Activated CD4-positive, alpha-beta T cell treated with anti-CD3 and anti-CD28 coated beads, Interleukin-2, Interleukin-4, amounts not matched to agents 100 ng/mL and 50 ng/mL, durations not matched to agents 16 hours and 8 hours (primary cell): ENCODE measurements at places on chromosomes 6 and 20.

- peak; percentile 72 for DNase-seq
Measured at GRCh38 chr6:150491131-150491810, 108.4 kb upstream of the PLEKHG1 start.

DNA sequence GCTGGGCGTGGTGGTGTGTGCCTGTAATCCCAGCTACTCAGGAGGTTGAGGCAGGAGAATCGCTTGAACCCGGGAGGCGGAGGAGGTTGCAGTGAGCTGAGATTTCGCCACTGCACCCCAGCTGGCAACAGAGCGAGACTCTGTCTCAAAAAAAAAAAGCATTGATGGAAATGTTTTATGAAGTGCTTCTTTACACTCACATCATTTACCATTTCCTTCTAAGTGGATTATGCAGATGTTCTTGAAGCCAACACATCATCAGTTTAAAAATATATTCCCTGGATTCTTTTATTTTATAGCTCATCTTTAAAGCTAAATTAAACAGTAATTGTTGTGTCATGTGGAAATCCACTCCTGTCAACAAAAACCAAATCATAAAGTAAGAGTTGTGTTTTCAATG is 35.9 kb upstream of the HDDC2 start:
- DNase-seq, result no peak

DNA sequence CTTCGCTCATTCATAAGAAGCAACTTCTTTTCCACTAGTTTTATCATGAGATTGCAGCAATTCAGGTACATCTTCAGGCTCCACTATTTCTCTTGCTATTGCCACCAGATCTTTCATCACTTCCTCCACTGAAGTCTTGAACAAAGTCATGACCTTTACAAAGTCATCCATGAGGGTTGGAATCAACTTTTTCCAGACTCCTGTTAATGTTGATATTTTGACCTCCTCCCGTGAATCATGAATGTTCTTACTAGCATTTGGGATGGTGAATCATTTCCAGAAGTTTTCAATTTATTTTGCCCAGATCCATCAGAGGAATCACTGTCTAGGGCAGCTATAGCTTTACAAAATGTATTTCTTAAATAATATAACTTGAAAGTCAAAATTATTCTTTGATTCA is 1.5 kb downstream of the CENPQ start:
- DNase-seq, result no peak

DNA sequence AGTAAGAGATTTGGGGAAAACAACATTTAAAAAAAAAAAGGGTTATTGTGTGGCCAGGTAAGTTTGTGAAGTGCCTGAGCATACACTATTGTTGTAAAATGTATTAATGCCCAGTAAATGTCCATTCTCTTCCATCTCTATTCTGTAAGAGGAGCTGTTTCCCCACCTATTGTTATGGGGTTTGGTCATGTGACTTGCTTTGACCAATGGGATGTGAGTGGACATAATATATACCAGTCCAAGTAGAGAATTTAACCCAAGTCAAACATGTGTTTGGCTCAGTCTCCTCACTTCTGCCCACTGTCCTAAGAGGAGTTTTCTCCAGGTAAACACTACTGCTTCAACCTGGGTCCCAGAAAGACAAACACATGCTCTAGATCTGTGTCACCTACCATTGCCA is 377.1 kb downstream of the FOXA2 start:
- DNase-seq, result no peak

- no peak for DNase-seq
Measured at GRCh38 chr20:22525821-22526220, 58.6 kb downstream of the FOXA2 start.

DNA sequence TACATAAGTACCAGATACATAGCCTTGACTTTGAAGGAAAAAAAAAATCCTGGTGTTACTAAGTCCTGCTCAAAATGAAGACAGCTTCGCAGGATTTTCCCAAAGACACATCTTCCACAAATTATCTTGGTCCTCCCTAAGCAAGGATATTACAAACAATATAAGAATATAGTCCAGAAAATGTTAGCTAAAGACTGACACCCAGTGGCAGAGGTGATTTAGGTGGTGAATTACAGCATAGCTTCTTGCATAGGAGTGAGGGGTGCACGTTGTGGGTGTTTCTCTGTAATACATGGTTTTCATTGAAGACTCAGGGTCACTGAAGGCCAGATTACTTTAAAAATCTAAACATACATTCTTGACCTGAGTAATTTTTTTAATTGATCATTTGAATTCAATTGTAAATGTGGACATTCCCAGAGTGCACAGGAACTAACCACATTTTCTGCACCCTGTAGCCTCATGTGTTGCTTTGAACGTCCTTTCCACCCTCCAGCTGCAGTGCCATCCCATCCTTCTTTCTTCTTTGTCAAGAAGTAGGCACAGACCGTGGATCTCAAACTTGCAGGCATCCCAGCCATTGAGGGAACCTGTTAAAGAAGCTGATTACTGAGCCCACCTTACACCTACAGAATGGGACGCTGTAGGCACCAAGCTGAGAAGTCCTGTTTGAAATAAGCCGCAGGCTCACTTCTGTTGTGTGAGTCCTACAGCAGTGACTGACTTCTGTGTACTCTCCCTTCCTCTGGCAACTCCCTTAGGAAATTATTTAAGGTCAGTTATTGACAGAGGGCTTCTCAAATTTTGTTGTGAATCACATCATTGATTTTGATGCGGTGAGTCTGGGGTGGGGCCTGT is 102.6 kb downstream of the PERP start:
- DNase-seq, result peak; percentile 36

DNA sequence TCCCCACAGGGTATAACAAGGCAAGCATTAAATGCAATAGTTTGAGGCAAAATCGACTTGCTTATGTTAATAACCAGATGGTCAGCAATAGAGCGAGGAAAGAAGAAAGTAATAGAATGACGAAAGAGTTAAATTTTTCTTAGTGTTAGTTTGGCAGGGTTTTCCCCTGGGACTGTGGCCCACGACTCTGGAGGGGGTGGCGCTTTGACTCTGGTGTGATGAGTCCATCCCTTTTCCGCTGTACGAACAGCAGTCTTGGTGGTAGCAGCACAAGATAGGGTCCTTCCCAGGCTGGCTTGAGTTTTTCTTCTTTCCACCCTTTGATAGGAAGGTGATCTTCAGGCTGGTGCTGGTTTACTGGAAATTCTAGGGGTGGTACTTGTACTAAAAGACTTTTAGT is 69.2 kb upstream of the GMDS start:
- DNase-seq, result no peak

DNA sequence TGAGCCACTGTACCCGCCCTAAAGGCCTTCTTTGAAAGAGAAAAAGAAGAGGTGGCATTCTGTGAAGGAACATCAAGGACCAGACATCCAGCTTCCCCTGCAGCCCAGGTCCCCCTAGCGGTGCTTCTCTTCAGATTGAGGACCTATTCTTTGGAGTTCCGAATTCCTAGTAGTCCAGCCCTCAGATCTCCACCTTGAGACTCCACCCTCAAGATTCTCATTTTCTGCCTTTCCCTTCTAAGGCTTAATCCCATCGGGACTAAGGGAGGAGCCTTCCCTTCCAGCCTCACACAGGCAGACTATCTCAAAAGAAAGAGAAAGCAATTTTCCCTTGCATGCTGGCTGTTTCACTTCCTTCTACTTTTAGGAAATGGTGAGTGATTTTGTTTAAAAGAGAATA is 32.5 kb downstream of the MUC22 start:
- no peak for DNase-seq

DNA sequence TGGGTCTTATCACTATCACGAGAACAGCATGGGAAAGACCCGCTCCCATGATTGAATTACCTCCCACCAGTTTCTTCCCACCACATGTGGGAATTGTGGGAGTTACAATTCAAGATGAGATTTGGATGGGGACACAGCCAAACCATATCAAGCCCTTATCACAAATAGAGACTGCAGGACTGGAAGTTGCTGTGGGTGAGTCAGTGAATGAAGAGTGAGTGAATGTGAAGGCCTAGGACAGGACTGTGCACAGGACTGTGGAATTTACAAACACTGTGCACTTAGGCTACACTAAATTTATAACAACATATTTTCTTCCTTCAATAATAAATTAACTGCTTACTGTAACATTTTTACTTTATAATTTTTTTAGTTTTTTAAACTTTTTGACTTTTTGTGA is 30.2 kb upstream of the BCAS1 start:
- no peak for DNase-seq

- peak; percentile 64 for DNase-seq
Measured at GRCh38 chr20:23050847-23051627, 1.6 kb upstream of the THBD start.

DNA sequence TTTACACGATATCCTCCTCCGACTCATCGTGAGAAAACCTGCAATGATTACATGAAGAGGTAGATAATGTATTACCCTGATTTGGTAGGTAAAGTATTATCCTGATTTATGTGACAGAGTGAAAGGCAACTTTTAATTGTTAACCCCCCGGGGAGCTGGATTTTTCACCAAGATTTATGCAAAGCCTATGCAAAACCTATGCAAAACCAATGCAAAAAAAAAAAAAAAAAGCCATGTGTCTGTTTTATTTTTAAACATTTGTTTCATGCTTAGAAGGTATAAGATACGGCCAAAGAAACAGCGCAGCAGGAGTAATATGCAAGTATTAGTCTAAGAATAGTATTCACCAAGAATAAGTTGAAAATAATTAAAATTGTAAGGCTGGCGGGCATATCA is 109.9 kb downstream of the IPCEF1 start:
- DNase-seq, result no peak

GRCh38 chr20:1718604-1719384 is 61.2 kb upstream of the SIRPG start:
- no peak for DNase-seq

DNA sequence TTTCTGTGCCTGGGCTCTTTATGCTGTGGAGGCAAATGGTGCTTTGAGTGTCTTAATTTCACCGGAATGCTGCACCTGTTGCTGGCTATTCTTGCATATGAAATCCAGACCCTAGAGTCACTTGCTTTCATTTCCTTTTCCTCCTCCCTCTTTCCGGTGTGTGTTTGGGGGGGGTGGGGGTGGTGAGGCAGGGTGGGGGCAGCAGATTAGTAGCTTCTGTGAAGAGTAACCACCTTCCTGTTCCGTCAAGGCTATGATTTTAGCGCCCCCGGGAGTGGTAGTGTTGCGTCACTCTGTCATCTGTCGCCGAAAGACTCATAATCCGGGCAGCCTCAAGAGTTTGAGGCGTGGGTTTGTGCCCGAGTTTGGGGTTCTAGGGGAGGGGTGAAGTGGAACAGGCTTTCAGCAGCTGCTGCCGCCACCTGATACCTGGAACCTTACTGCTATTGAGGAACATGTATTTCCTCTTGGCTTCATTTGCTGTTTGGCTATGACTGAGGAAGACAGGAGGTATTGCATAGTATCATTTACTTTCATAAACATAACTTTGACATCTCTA is 49.1 kb downstream of the UTRN start:
- peak; percentile 55 for DNase-seq

DNA sequence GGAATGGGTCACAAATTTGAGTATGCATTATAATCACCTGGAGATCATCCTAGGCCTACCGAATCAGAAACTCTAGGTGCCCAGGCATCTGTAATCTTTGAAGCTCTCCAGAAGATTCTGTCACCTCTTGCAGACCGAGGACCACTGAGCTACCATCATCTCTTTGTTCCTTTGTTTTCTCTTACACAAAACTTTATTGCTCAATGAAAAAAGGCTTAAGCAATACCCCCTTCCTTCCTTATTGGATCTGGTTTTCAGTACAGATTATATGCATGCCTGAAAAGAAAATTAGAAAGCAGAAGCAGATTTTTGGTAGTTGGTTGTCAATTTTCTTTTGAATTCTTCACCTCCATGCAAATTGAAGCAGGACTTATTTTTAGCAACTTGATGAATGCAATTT is 31.3 kb downstream of the STX11 start:
- DNase-seq, result no peak

- no peak for DNase-seq
Measured at GRCh38 chr20:64038224-64038564, 2.2 kb downstream of the C20orf204 start.

- peak; percentile 70 for DNase-seq
Measured at GRCh38 chr6:34791701-34792604, at the start of gene BLTP3A. Gene BLTP3A, plus strand, starts transcription at chr6:34792083. Its CDS starts 168 bp downstream, at chr6:34792251.

DNA sequence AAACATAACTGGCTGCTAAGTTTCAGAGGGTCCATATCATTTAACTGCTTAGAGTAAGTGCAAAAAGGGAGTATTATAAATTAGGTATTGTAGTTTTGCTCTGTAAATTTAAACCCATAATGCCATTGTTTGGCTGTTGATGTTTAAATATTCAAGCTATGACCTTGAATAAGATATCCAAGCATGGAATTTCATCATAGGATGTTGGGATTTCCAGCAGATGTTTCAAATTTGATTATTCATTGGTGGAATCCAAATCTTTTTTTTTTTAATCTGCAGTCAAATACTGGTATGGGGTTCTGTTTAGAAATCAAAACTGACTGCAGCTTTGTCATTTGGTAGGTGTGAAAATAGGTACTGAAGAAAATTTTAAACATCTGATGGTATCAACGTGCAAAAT is 161.0 kb downstream of the KHDC1L start:
- DNase-seq, result no peak

DNA sequence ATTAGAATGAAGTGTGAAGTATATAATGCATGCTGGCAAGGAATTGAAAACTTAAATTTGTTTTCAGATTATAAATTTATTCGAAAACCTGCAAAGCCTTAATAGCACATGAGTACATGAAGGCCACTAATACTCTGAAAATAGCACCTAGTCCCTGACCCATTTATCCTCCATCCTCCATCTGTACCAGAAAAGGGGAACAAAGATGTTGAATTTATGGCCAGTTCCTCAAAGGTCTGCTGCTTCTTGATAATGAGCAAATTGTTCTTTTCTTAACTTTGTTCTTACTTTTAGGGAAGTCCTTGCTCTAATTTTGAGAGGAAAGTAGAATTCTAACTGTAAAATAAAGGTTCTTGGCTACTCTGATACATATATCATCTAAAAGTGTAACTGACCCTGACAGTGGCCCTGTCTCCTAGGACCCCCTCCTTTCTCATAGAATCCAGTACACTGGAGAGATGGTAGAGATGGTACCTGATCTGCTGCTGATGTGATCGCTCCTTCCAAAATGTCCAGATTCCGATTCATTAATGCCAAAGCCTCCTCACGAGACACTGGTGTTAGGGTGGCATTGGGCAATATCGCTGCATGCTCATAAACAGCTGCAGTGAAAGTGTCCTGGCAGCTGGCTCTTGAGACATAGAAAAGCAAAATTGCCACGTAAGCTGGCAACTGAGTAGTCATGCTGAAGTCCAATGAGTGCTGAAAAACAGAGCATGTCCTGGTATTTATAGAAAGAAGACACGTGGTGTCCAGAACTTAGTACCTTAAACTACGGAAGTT is at the start of gene VNN1:
Gene VNN1 (minus strand): TSS at position 704 of the 783 bp plus-strand sequence. CDS start 20 bp downstream, at position 684.
- no peak for DNase-seq

DNA sequence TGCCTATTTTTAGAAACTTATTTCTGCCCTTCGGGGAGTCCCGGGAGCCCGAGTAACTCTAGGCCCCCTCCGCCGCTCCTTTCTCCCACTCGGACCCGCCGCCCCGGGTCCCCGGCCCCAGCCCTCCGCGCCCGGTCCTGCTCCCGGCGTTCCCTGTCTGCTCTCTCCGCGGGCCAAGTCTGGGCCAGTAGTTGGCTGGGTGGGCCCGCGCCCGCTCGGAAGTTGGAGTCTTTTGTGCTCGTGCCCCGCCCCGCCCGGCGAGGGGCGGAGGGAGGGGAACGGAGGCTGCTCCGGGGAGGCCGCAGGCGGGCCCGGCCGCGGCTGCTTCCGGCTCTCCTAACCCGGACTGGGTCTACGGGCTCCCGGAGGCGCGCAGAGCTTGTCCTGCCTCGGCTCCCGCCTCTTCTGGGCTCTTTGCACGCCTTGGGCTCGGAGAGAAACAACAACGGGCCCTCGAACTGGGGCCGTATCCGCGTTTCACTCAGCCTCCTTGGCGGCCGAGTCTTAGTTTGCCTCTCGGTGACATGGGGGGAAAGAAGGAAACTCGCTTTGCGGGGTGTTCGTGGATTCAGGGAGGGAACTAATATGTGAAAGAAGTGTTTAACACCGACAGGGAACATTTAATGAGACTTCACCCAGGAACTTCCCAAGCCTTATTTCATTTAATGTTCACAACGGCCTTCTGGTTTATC is 657 bp downstream of the RALY start:
- peak; percentile 78 for DNase-seq
